Lung (tissue), 17 donors: ENCODE measurements at places on chromosomes 11 and 22. TPM values are rescaled to one million over a fixed set of nuclear protein-coding genes. Genes with fewer than 3 reads are reported as not detected.
A peak's percentile ranks its signal among the peaks of the same experiment; 100 is the strongest.

Gene ABCG4
- total RNA-seq: not detected

Gene CRYBA4
- total RNA-seq: not detected

Gene PDE2A
- total RNA-seq: 16.7 TPM

Gene MOB2
- total RNA-seq: 38.5 TPM

GRCh38 chr22:27185099-27185709, 527.8 kb downstream of the MIAT start:
- H3K36me3 ChIP-seq: no peaks in the 10 kb centered on the region
- H3K4me3 ChIP-seq: no peak overlapping the region
- no peak overlapping the region for H3K27ac ChIP-seq
- no peak for DNase-seq

DNA sequence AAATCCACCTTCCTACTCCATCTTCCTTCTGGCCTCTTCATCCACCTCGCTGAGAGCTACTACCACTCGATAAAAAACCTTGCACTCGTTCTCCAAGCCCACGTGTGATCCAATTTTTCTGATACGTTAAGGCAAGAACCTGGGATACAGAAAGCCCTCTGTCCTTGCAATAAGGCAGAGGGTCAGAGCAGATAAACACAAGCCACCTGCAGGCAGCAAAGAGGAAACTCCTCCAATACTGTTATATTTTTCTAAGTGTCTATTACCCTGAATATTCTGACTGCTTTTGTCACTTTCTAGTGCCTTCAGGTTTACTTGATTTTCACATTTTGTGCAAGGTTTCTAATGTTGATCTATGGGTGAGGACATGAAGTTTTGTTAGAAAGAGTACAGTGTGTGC, 26.6 kb downstream of the TRIM5 start:
- H3K4me3 ChIP-seq: no peak overlapping the region
- H3K27me3 ChIP-seq: no peaks in the 10 kb centered on the region
- peaks cover 1% of the 10 kb centered on the region for H3K36me3 ChIP-seq
- DNase-seq: no peak
- no peak overlapping the region for H3K27ac ChIP-seq

DNA sequence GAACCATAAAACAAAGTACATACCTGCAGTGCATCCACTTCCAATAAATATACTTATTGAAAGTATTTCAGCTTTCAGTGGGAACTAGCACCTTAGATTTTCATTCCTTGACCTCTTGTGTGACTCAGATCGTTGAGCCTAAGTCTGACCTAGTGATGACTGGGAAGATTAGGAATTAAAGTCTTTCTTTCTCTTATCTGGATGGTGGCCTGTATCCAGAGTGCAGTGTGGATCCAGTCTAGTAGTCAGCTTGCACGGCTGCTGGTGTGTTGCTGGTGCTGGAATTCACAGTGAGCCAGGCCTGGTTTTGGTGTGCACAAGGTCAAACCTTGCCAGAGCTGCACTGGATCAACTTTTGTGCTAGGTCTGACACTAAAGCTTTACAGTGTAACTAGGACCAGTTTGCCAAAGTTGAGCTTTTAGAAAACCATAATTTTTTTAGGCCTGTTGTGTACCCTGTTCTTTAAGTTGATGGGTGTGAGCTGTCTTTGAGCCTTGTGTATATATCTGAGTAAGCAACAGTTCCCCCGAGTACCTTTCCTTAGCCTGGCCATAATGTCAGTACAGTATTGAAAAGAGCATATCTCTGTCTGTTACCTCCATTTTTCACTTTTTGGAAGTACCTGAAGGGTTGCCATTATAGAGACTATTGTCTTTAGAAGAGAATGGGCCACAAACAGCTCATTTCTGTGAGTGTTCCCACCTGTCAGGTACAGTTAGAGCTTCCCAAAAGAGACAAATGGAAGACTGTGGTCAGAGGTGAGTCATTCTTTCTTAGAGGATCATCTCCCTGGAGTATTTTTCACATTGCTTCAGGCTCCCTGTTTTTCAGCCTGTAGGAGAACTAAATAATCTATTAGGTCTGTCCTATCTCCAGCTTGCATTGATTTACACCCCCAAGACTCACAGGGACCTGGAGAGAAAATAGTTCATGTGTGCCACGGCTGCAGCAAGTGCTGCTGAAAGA, 89.8 kb downstream of the ALX4 start:
- H3K27ac ChIP-seq: no peak overlapping the region
- H3K4me3 ChIP-seq: no peak overlapping the region
- H3K27me3 ChIP-seq: no peaks in the 10 kb centered on the region

DNA sequence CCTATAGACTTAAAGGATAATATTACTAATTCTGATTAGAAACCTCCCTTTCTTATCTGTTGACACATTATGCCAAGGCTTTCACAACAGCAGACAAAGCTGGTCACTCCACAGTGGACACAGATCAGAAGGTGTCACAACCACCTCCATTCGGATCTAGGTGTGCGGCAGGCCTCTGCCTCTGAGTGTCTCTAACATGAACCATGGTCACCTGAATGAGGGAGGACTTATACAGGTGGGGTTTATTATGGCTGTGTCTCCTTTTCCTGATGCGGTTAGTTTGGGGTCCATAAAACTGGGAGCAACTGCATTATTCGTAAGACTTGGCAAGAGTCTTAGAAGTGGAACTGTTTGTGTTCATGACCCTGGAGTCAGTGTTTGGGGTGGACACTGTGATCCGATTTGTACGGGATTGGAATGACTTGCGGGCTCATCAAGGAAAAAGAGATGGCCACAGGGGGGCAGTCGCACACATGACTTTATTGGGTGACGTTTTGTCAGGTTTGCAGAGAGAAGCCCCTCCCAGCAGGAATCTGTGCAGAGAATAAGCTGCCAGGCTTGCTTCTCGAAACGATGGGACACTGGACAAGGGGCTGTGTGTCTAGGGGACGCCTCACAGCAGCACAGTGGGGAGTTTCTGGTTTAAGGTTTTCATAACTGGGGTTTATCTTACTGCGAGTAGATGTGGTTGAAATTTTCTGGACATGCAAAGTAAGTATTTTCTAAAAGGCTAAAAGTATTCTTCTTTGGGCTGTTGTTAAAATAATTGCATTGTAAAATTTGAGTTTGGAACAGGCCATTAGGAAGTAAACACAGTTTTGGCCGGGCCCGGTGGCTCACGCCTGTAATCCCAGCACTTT, 90.6 kb downstream of the GAB4 start:
- peak; percentile 45 for DNase-seq
- no peaks in the 10 kb centered on the region for H3K27me3 ChIP-seq
- H3K27ac ChIP-seq: no peak overlapping the region
- no peaks in the 10 kb centered on the region for H3K36me3 ChIP-seq
- H3K4me3 ChIP-seq: no peak overlapping the region

DNA sequence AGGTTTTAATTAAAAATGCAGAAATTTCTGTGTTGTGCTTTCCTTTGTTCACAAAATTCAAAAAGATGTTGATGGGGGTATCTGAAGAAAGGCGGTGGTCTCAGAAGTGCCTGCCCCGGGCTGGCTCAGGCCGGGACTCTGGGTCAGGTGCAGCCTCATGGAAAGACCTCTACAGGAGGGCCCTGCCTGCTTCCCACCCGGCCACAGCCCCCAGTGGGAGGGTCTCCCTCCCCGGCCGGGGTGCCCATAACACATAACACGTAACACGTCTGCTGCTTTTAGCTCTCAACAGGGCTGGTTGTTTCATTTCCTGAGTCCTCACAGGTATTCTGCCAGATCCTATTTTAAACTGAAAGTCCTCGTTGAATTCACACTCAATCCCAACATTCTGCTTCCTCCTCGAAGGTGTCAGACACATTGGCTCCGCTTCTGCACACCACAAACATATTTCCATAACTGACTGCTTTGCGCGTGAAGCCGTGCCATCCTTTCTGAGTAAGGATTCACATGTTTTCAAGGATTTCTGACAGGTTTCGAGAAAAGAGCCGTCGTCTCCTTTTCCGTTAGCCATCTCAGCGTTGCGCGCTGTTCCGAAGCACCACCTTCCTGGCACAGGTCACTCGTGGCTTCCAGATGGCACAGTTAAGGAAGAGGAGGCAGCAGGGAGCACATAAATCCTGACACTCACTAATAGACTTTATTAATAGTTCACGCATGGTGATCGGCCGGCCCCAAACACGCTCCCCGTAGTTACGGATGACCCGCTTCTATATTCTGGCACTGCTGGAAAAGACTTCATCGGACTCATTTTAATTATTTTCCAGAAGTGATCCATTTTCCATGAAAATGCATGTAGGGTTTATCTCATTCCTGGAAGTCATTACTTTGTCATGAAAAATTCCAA, 569.3 kb downstream of the BRD1 start:
- H3K27ac ChIP-seq: no peak overlapping the region
- no peak for DNase-seq
- H3K27me3 ChIP-seq: no peaks in the 10 kb centered on the region
- no peaks in the 10 kb centered on the region for H3K4me1 ChIP-seq
- no peak overlapping the region for H3K4me3 ChIP-seq

DNA sequence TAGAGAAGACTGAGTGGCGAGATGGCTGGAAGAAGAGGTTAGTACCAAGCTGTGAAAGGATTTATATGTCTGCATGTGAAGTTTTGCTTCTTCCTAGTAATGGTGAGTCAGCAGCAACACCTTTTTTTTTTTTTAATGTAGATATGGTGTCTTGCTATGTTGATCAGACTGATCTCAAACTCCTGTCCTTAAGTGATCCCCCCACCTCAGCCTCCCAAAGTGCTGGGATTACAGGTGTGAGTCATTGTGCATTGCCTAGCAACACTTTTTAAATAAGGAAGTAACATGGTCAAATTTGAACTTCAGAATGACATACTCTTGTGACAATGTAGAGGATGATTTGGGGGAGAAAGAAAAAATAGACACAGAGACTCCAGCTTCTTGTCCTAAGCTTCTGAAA, 6.5 kb upstream of the CSTPP1 start:
- H3K4me3 ChIP-seq: no peak overlapping the region
- no peak overlapping the region for H3K27ac ChIP-seq
- DNase-seq: no peak
- H3K4me1 ChIP-seq: no peaks in the 10 kb centered on the region

DNA sequence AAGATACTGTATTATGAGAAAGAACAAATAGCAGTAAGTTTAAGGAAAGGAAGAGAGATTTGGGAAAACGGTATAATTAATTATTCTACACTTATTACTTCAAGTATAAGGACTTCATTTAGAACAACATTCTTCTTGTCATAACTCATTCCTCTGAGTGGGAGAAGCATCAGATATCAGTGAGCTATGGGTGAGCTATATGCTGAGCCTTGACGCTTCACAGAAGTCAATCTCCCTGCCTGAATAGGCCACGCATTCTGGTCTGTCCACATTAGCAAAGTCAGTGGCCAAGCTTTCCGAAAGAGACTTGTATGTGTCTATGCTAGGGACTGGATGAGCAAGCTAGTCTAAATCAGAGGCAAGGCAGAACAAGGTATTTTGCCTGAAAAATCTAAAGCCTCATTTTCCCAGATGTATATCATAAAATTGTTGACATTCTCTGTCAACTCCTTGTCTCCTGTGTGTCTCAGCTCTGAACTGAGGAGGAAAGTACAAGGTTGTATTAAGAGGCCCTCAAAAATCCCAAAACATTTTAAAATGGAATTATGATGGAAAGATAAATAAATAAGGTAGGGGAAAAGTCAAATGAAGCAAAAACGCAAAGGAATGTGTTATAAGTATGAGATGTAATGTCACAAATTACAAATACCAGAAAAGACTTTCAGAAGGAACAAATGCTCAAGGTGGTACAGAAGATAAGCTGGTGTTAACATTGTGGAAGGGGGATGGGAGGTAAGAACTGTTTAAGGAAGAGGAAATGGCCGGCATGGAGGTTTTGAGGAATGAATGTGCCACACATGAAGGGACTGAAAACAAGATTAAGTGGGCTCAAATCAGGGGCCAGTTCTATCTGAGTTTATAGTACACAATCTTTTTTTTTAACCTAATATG, 1.4 kb downstream of the OR52N2 start:
- H3K27me3 ChIP-seq: no peaks in the 10 kb centered on the region
- no peak overlapping the region for H3K4me3 ChIP-seq
- no peak for DNase-seq
- H3K36me3 ChIP-seq: no peaks in the 10 kb centered on the region
